Pancreas (tissue), 10 donors: ENCODE measurements at places on chromosomes 4 and X.

GRCh38 chr4:87946766-87947165 is 28.7 kb upstream of the SPP1 start:
- no peak overlapping the region for H3K4me3 ChIP-seq
- no peaks in the 10 kb centered on the region for H3K27me3 ChIP-seq
- DNase-seq, result no peak

DNA sequence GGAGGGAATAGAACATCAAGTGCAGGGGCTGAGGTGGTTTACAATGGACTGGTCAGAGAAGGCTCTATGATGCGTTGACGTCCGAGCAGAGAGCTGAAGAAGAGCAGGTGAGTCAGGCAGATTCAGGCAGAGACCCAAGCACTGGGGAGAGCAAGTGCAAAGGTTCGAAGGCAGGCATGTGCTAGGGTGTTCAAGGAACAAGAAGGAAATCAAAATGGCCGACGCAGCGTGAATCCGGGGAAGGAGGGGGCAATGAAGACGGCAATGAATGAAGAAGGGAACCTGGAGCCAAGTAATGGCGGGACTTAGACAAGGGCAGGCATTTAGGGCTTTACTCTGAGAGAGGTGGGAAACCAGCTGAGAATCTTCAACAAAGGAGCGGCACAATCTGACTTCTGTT is 56.8 kb upstream of the DCTD start:
- no peaks in the 10 kb centered on the region for H3K36me3 ChIP-seq
- no peak for DNase-seq
- H3K27ac ChIP-seq, result no peak overlapping the region
- no peaks in the 10 kb centered on the region for H3K27me3 ChIP-seq

- H3K36me3 ChIP-seq, result no peaks in the 10 kb centered on the region
- H3K27ac ChIP-seq, result no peak overlapping the region
Observed at GRCh38 chr4:20119141-20119540, 132.6 kb upstream of the SLIT2 start.

DNA sequence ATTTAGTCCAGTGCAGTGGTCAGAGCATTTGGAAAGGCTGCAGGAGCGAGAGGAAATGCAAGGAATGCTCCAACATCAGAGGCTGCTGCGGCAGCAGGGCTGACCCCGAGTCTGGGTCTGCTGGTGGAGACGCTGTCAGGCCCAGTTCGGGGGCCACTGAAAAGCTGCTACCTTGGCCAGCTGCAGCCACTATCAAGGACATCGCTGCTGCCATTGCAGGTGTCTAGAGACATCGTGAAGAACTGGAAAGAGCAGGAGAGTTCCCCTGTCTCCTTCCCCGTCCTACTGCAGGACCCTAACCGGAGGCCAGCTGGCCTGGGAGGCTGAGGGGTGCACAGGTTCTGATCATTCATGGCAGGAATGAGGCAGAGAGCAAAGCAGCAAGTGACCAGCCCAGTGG is 29.5 kb upstream of the GPR78 start:
- no peaks in the 10 kb centered on the region for H3K36me3 ChIP-seq
- no peaks in the 10 kb centered on the region for H3K27me3 ChIP-seq
- no peak overlapping the region for H3K27ac ChIP-seq
- no peak for DNase-seq

DNA sequence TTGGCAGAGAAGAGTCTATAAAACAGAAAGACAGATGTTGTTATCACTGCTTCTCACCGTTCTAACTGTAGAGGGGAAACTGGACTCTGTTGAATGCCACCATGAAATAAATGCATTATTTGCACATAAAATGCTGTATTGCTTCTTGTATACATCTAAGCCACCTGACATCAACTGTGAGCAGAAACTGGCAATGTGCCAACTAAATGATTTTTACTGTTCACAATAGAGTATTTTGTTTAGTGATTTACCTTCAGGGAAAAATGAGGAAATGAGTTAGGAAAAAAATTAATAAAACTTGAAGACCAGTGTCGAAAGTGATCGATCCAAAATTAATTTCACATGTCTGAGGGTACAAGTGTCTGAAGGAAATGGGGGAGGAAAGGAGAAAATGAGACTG is 65.9 kb upstream of the TNIP3 start:
- no peak for DNase-seq
- H3K27ac ChIP-seq, result no peak overlapping the region
- H3K4me3 ChIP-seq, result no peak overlapping the region

DNA sequence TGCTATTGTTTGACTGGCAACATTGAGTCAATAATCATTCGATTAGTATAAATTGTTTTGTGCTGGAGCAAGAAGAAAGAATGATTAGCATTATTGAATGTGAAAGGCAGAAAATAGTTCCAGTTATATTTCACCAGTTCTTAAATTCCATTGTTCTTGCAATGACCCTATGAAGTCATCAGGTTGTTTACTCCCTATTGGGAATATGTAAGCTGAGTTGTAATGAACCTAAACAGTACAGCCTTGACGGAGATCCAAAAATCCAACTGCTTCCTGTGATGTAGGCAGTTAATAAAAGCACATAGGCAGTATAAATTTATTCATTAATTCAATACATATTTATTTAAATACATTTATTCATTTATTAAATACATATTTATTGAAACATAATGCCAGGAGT is 947.5 kb downstream of the PCDH7 start:
- H3K4me3 ChIP-seq, result no peak overlapping the region
- H3K4me1 ChIP-seq, result no peaks in the 10 kb centered on the region
- no peak for DNase-seq
- H3K27ac ChIP-seq, result no peak overlapping the region
- no peaks in the 10 kb centered on the region for H3K27me3 ChIP-seq

DNA sequence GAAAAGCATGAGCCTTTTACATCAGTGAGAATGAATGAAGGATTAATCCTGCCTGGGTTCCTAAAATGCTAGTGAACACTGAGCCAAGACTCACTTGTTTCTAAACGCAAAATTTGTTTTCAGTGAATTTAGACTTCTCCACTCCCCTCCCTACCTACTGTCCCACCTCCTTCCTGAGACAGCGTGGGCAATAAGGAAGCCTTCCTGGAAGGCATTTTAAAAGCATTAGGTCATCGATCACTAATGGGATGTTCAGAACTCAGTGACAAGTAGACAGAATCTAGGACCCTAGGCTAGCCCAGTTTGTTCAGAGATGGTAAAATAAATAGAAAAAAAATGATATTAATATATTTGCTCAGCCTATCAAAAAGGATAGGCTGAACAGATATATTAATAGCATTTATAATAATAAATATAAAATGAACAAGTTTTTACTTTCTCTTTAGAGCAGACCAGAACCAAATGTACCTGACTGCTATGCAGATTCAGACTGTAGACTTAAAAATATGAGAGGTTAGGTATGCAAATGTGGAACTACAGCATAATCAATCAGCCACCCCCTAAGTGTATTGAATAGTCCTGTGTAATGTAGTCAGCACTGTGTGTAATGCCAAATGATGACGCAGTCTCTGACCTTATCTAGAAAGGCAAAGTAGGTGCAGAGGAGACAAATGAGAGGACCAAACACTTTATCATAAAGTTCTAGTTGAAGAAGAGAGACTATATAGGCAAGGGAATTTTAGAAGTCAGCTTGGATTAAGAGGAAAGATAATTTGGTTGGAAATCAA is 331.1 kb downstream of the GPAT3 start:
- no peak overlapping the region for H3K27ac ChIP-seq
- H3K4me1 ChIP-seq, result no peaks in the 10 kb centered on the region
- H3K36me3 ChIP-seq, result no peaks in the 10 kb centered on the region
- no peaks in the 10 kb centered on the region for H3K27me3 ChIP-seq
- no peak for DNase-seq

GRCh38 chr4:7803992-7804755 is 135.5 kb downstream of the AFAP1 start:
- no peak overlapping the region for H3K27ac ChIP-seq
- H3K27me3 ChIP-seq, result no peaks in the 10 kb centered on the region
- no peak overlapping the region for H3K4me3 ChIP-seq
- DNase-seq, result peak; percentile 73
- peaks cover 17% of the 10 kb centered on the region for H3K4me1 ChIP-seq
- no peaks in the 10 kb centered on the region for H3K36me3 ChIP-seq

- no peak overlapping the region for H3K27ac ChIP-seq
- H3K27me3 ChIP-seq, result peaks cover 30% of the 10 kb centered on the region
- H3K36me3 ChIP-seq, result no peaks in the 10 kb centered on the region
Observed at GRCh38 chrX:115459883-115460880, 100.8 kb upstream of the PLS3 start.

DNA sequence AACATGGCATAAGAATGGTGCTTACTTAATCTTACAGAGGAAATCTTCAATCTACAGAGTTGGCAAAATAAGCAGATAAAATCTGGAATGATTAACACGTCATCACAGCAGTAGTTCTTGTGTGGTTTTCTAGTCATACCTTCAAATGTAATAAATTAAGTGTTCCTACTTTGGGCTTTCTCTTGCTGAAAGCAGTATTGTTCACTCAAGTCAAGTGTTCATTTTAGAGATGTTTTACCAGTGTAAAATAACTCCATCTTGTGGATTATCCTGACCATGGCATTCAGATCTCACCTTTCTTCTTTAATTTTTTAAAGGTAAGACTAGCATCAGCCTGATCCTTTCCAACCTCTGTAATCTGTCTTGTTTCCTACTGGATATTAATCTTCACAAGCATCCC is 72.9 kb downstream of the ADAMTS3 start:
- H3K27ac ChIP-seq, result no peak overlapping the region
- DNase-seq, result no peak
- H3K4me1 ChIP-seq, result no peaks in the 10 kb centered on the region
- no peaks in the 10 kb centered on the region for H3K36me3 ChIP-seq

DNA sequence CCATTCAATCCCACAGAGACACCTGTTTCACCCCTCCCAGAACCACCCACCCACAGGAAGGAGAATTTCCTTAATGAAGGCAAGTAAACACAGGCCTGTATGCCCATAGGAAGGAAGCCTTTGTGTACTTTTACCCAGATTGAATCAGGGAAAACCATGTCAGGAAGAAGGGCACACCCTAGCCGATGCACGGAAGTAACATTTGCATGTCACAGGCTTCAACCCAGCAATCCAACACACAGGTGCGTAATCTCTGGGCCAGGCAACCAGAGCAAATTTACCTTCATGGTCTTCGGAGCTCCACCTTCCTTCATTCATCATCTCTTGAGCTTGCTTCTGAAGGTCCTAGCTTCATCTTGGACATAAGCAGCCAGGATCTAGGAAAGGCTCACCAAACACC is 206.3 kb downstream of the SHROOM3 start:
- no peak for DNase-seq
- no peak overlapping the region for H3K4me3 ChIP-seq
- H3K27me3 ChIP-seq, result no peaks in the 10 kb centered on the region
- no peaks in the 10 kb centered on the region for H3K36me3 ChIP-seq
- H3K27ac ChIP-seq, result no peak overlapping the region
- H3K4me1 ChIP-seq, result no peaks in the 10 kb centered on the region
